ENCODE measurements at places on chromosomes 12 and 14.

- no peak for DNase-seq
Measured at GRCh38 chr12:66190519-66191370, 1.7 kb downstream of the IRAK3 start.

DNA sequence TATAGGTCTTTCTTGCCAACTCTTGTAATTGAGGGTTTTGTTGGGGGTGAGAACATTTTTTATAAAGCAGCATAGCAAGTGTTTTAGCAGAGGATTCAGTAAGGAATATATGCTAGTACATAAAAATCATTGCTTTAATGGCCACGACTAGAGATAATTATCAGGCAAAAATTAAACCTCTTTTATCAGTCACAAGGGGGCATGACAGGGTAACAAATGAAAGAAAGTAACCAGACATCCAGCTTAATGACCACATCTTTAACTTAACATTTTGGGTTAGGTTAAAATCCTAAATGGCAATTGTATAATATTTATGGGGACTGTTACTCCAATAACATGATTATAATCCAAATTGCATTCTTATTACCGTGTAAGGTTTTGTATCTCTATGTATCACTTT is 119.6 kb downstream of the LRRIQ1 start:
- DNase-seq = no peak

DNA sequence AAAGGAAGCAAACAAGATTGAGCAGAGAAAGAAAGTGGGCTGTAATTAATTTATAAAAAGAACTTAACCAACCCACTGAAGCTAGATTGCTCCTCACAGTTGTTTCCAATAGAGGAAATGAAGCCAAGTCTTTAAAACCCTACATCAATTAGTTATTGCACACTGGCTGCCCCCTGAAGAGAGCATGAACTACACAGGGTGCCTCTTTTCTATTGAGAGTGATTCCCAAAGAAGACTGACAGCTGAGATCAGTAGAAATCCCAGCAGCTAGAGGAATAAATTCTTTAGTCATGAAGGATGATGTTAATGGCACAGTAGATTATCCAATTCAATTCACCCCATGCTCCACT is 8.6 kb upstream of the USP15 start:
- DNase-seq = no peak

DNA sequence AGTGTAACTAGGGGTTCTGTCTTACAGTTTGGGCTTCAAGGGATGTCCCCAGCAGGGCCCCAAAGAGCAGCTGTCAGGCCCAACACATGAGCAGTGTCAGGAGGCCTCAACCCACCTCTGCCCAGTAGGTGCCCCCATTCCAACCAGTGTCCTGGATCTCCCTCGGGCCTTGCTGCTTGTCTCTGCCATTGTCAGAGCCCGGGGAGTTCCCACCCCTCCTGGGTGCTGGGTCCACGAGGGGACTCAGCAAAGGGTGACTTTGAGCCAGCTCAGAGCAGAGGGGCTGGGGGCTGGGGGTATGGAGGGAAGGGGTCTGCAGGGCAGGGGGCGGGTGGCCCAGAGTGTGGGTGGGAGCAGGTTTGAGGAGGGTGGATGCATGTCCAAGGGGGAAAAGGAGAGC is 18.0 kb upstream of the BEGAIN start:
- DNase-seq = no peak

DNA sequence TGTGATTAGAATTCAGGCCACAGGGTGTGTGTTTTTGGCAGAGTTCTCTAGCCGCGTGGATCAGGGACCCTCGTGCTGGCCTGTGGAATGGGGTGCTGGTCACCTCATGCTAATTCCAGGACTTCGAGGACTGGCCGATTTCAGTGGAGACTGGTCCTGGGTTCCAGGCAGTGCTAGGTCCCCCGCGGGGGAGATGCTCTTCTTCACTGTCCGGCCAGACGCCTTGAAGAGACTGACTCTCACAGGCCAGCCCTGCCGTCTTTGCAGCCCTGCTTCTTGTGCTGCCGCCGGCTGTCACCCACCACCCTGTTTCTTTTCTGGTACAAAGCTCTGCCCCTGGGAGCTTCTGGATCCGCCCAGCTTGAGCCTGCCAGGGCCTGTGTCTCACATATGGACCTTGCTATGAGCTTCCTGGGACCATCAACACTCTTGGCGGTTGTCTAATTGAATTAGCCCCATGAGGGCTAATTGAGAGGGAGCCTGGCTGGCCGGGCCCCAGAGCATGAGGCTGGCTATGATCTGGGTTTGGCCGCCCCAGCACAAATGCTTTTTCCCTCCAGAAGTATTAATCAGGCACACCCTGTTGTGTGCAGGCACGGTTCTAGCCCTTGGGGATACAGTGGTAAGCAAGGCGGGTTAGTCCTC is 8.2 kb downstream of the MLXIP start:
- no peak for DNase-seq

DNA sequence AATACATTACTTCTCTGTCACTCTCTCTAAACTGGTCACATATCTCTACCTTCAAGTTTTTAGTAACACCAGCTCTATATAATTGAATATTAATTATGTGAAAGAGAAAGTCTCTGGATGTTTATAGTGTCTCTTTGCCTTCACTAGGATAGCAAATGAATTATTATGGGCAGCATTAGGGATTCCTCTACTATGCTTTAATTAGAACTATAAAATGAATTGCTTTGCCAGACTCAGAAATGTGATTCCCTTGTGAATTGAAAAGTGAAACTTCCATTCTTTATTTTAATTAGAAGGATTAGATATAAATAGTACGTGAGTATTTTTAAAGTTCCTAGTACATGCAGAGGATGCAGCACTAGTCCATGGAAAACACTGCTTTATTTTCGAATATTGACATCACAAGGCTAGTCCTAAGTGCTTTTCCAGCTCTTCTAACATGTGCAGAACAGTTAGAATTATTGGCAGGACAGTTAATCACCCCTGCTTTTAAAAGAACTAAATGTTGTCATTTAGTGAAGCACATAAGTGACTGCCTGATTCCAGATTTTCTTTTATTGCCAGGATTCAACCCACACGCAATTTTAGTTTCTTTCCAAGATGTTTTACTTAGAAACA is 23.0 kb upstream of the REP15 start:
- no peak for DNase-seq

DNA sequence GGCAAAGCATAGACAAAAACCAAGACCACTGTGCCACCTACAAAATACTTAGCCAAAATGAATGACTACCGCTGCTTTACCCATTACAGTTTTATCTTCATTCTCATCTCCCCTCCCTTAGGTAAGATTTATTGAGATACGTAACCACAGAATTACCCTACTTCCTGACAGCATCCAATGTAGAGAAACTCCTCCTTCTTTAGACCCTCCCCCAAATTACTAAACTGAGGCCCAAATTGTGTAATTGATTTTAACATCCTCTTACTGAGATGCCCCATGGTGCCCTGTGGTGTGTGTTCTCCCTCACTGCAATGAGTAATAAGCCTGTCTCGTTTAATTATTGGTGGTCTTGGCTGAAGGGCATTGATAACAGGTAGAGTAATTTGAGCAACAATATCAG is 19.1 kb downstream of the VRK1 start:
- DNase-seq = no peak

GRCh38 chr12:119661882-119662281 is 6.1 kb upstream of the PRKAB1 start:
- no peak for DNase-seq

DNA sequence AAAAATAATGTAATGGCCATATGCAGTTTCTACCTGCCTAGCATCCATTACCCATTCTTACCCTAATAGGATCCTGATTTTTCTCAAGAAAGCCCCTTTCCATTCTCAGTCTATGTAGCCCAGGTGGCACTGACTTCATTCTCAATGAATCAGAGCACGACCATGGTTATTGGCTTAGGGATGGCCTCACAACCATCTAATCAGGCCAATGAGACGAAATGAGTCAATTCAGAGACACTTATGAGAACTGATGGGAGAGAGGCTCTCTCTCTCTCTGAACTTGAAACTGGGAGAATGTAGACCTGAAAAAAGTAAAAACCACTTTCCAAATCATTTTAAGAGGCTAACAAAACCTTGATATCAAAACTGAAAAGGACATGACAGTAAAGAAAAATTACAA is 45.3 kb upstream of the OXA1L start:
- DNase-seq = no peak

- no peak for DNase-seq
Measured at GRCh38 chr12:94614288-94614721, 36.1 kb downstream of the TMCC3 start.
